Activated CD8-positive, alpha-beta T cell treated with anti-CD3 and anti-CD28 coated beads for 36 hours (primary cell): ENCODE measurements at places on chromosomes 3 and 15.
A peak's percentile ranks its signal among the peaks of the same experiment; 100 is the strongest.

DNA sequence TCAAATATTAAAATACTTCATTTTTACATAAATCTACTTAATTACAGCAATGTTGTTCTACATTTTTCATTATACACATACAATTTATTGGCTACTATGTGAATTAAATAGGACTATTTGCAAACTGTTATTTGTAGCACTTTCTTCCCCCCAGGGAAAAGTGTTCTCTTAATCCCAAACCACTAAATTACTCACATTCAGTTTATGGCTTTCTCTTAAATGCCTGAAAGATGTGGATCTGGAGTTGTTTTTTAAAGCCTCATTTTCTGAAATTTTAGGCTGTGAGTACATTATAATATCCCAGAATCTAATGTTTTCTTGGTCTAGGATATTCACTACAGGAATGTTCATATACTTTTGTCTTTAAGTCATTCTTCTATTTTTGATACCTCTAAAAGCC is 32.7 kb downstream of the PRTG start:
- DNase-seq: no peak

GRCh38 chr3:168847291-168847883 is 751.7 kb upstream of the GOLIM4 start:
- DNase-seq: peak; percentile 23

DNA sequence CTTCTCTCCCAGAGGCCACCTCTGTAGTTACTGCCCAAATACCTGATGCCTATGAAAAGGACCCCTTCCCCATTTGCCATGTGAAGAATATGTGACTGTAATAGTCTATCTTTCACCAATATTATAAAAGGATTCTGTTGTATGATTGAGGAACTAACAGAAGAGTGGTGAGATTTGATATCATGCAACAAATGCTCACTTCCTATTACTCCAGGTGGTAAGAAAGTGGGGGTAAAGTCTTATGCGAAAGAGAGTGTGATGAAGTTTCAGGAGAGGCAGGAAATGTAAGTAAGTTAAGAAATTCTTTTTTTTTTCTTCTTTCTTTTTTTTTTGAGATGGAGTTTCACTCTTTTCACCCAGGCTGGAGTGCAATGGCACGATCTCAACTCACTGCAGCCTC is 24.4 kb upstream of the RAP2B start:
- DNase-seq: no peak

- no peak for DNase-seq
These were observed 66.7 kb downstream of the GRIP2 start for GRCh38 chr3:14473411-14473891.

- DNase-seq: no peak
These were observed 257.5 kb downstream of the LRTM1 start for GRCh38 chr3:54670201-54671000.

GRCh38 chr3:5428607-5429516 is 241.4 kb downstream of the EDEM1 start:
- DNase-seq: peak; percentile 3

- no peak for DNase-seq
These were observed 23.2 kb downstream of the IRAK2 start for GRCh38 chr3:10187944-10188343.

DNA sequence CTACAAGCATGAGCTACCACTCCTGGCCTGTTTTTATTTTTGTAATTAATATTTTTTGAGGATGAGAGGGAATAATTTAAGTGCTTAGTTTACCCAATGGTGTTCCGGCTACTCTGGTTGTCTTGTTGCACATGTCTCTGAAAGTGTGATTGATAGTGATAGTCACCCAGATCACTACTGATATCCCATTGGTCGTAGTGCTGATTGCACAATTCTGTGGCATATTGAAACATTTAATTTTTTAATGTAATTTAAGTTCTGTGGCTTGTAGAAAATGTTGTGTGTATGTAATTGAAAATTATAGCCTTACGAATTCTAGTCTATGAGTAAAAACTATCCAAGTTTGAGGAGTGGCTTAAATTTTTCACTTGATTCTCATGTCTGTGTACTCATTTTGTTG is 11.9 kb downstream of the ARIH2 start:
- no peak for DNase-seq

GRCh38 chr3:71384837-71385716 is 198.5 kb downstream of the FOXP1 start:
- no peak for DNase-seq

GRCh38 chr15:69093127-69093526 is 67.3 kb upstream of the GLCE start:
- DNase-seq: no peak

- peak; percentile 71 for DNase-seq
These were observed 15.0 kb downstream of the SFMBT1 start for GRCh38 chr3:53030619-53031449.

GRCh38 chr3:177529716-177530335 is 332.5 kb upstream of the TBL1XR1 start:
- DNase-seq: no peak

GRCh38 chr3:141994856-141995255 is 118.4 kb downstream of the ATP1B3 start:
- no peak for DNase-seq

DNA sequence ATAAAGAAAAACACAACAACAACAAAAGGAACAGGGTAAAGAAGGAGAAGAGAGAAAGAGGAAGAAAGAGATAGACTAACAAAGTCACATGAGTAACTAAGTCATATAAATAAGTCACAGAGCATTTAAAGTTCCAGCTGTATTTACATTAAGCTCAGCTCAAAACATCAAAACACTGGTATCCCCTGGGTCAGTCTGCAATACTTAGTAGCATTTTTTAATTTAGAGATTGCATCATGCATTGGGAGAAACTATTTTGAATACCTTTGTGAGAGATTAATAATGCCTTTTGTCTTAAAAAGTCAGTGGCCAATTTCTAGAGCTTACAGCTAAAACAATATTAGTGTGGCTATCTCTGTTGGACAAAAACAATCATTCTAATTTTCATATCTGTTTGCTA is 78.4 kb downstream of the NEK10 start:
- no peak for DNase-seq

DNA sequence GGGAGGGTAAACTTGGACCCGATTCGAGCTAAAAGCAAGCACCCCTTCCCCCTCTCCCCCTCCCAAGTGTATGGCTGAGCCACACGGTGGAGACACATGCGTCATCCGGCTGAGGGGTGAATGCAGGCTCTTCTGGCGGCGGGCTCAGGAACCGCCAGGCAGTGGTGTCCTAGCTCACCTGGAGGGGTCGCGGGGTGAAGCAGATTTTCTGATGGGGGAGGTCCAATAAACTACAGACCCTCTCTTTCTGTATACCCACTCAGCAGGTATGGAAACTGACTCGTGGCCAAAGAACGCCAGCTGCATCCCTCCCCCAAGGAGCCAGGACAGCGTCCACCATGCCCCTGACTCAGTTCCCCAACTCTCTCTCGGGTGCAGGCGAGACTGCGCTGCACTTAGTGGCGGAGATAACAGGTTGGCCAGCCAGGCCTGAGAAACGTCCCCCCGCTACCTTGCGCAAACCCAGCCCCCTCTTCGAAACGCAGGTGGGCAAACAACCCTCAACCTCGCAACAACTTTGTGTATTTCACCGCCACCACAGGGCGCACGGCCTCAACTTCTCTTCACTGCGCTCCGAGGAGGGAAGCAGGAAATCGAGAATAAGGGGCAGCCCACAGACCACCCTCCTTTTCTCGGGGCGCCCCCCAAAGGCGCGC is 1.3 kb downstream of the MAGI1 start:
- no peak for DNase-seq

GRCh38 chr15:93451822-93452221 is 362.8 kb upstream of the RGMA start:
- no peak for DNase-seq

DNA sequence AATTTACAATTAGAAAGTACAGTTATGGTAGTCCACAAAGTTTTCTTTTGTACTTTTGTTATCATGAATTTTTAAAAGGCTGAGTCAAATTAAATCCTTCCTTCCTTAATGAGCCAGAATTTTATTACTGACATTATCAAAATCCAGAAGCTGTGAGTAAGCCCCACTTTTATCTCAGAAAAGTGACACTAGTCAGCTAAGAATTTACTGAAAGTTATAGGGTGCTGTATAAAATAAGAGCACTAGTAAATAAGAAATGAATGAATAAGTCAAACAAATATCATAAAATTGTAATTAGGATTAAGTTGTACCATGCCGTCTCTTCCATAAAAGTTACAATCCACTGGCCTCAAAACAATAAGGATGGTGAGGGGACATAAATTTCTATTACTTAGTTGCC is 15.3 kb downstream of the PLOD2 start:
- no peak for DNase-seq

DNA sequence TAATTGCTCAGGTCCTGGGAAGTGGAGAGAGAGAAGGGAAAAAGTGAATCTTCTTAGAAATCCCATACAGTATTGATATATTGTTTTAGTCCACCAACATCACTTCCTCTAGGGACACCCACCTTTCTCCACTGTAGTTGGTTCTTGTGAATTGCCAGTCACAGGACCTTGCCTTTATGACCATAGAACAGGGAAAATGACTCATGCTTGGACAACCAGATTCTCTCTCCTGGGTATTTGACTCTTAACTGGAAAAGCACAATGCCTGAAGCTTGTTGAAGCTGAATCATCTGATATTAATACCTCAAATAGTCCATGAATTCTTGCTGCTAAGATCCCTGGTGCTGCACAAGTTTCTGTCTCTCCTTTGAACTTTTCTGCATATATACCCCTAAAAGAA is 32.5 kb upstream of the DCLK3 start:
- DNase-seq: no peak

- no peak for DNase-seq
These were observed 13.2 kb downstream of the LINS1 start for GRCh38 chr15:100588638-100589242.

DNA sequence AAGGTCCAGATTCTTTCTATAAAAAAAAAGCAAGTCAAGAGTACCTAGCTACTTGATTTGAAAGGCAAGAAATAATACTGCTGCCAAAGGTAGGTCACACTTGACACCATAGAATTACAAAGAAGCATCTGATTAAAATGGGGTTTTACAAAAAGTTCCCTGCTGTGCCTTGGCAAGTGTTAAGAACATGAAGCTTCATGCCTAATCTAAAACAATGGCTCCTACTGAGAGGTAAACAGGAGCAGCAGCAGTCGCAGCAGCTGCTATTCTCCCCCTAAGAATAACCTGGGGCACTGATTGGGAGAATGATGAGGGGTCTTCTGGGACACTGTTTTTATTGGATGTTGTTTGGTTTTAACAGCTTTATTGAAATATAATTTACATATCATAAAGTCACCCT is 14.1 kb downstream of the UBP1 start:
- no peak for DNase-seq
